ENCODE measurements at places on chromosomes 11 and 22.

DNA sequence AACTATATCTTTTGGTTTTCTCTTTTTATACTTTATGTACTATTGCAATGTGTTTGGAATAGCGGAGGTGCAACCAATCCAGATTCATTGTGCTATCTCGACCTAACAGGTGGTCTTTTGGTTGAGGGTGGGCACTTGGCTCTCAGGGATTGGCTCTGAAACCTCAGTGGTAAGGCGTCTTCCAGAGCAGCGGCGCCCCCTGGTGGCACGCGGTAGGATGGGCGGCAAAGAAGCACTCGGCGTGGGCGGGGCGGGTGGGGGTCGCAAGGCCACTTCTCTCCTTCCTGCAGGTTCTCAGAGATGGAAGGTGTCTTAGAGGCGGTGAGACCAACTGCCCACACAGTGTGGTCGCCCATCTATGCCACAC is 19.2 kb upstream of the PLET1 start:
- DNase-seq = peak; percentile 82

DNA sequence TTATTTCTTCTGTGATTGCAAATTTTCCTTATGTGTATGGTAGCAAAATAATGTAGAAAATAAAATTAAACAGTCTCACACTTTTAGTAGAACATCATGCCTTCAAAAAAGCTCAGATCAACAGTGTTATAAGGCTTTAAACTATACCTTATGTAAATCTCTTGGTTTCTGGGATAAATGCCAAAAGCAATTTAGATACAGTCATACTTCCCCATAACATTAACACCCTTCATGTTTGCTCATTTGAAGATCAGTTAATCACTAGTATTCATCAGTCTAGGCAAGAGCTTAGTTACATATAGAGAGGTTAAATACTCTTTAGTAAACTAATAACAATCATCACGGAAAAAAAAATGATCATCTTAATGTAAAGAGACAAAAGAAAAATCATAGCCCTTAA is 421.8 kb upstream of the ANO3 start:
- DNase-seq = no peak

DNA sequence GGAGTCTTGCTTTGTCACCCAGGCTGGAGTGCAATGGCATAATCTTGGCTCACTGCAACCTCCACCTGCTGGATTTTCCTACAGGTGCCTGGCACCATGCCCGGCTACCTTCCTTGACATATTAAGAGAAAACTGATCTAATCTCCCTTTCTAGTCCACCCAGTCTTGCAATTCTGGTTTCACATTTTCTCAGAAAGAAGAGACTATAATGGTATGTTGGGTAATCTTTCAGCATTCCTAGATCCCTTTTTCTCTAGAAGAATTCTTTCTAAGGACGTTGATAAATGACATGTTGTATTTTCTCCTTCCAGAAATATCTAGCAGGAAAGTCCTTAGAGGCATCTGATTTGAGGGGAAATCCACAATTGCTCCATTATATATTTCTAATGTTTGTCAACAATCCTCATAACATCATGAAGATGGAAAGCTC is 10.4 kb upstream of the HSPA8 start:
- no peak for DNase-seq

GRCh38 chr22:31950226-31950625 is 5.9 kb downstream of the YWHAH start:
- no peak for DNase-seq

GRCh38 chr11:8261921-8262551 is 1.6 kb downstream of the LMO1 start:
- DNase-seq = no peak

- DNase-seq = no peak
Observed at GRCh38 chr11:96246718-96247552, 96.1 kb downstream of the MAML2 start.

DNA sequence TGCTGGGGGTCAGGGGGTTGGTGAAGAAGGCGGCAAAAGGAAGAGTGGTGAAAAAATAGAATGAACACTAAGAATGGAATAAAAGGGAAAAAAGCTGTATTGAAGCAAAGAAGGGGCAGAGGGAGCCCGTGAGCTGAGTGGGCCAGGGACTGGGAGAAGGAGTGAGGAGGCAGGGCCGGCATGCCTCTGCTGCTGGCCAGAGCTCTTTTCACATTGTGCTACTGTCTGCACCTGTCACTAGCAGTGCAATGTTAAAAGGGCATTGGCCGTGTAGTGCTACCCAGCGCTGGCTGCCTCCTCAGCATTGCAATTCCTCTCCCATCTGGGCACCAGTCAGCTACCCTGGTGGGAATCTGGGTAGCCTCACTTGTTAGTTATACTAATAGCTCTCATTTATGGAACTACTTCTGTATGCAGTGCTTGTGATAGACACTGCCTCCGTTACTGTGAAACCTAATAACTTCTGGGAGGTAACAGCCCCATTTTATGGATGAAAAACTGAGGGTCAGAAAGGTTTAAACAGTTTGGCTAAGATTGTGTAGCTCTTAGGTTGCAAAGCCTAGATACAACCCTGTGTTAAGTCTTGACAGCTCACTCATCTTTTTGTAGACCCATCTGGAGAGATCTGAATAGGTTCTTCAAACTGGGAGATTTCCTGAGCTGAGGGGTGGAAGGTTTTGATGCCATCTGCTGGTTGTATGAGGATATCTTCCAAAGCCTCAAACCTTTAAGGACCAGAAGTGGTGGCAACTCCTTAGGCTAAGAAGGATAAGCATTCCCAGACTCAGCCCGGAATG is 8.5 kb downstream of the YPEL4 start:
- peak; percentile 36 for DNase-seq

DNA sequence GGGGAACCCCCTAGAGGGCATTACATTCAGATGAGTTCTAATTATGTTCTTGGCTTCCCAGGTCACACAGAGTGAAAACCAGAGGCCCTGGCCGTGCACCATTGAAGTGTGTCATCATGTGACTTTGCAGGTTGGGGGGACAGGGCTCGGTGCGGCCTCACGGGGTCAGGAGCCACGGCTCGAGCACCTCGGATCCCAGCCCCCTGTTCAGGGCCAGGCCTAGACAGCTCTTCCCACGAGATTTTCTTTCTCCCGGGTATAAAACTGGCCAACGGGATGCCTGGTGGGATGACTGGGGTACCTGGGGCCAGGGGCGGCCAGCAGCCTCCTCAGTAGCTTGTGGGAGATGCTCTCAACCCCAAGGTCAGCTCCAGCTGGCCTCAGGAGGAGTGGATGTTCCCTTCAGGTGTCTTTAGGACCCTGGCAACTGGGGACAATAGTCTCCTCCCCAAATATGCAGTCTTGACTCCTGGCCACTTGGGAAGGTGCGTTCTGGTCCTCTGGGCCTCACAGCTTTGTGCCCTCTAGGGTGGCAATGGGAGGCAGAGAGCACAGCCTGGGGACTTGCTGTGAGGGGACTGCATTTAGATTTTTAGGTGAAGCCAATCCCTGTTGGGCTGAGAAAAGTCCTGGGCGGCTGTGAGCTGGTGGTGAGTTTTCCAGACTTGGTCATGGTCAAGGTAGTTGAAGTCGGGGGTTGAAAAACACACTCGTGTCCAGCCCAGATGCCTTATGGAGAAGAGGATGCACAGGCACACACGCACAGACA is 95.6 kb downstream of the KCNQ1 start:
- no peak for DNase-seq

DNA sequence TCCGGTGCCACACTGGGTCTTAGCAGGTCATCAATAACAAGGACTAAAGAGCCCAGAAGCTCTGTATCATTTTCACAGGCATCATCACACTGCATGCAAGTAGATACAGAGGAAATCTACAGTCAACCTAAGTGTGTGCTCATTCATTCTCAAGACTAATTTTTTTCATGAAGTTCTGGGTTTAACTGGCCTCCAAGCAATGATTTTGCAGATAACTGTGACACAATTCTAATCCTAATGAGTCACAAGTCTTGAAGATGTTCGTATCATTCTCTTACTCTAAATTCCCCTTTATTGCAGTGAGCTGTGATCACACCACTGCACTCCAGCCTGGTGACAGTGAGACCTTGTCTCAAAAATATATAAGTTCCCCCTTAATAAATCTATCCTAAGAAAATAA is 2.5 kb downstream of the OR52W1 start:
- no peak for DNase-seq

Data from activated CD4-positive, alpha-beta memory T cell treated with anti-CD3 and anti-CD28 coated beads for 36 hours (primary cell).